ENCODE measurements at places on chromosomes 7 and 10.

- no peak for DNase-seq
Measured at GRCh38 chr10:86950349-86950748, 7.1 kb downstream of the MMRN2 start.

DNA sequence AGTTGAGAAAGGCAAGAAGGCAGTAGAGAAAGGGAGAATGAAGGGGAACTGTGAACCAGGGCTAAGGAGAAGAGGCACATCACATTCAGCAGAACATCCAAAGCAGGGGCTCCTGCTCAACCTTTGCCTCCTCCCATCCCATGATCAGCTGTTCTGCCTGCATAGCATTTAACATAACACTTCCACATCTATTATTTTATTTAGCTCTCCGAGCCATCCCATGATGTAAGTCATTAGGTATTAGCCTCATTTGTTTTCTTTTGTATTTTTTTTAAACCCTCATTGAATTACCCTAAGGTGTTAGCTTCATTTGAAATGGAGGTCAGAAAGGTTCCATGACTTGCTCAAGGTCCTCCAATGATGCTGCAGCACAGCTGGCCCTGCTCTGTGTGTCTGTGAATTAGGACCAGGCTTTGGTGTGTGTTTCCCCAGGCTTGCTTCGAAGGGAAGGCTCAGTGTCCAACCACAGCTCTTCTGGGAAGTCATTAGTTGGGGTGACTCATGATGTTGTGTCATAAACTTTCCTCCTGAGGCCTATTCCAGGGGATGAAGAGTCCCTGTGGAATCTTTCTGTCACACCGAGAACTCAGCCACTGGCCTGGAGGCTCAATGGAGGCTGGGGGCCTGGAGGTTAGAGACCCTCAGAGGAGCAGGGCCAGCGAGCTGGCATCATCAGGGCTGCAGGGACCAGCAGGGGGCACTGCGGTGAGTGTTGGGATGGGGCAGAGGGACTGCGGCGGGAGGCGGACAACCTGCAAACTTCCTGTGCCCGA is 16.5 kb downstream of the NPFFR1 start:
- peak; percentile 5 for DNase-seq

- DNase-seq = no peak
Measured at GRCh38 chr10:107859065-107859464, 694.6 kb upstream of the SORCS1 start.

DNA sequence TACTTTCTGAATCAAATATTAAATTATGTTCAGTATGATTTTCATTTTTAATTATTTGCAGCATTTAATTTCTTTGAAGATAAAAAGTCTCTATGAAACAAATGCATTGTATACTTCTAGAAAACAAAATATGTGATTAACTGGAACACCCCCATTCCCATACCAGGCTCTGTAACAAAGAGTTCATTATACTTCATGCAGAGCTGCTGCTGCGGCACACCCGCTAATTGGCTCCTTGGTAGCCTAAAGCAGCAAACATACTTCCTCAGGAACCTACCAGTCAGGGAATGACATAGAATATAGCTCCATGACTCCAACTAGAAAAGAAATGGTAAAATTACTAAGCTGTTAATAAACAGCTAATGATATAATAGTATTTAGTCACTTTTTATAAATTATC is 19.3 kb downstream of the RAB11FIP2 start:
- DNase-seq = no peak

GRCh38 chr10:60820093-60820754 is 41.9 kb downstream of the CDK1 start:
- no peak for DNase-seq

DNA sequence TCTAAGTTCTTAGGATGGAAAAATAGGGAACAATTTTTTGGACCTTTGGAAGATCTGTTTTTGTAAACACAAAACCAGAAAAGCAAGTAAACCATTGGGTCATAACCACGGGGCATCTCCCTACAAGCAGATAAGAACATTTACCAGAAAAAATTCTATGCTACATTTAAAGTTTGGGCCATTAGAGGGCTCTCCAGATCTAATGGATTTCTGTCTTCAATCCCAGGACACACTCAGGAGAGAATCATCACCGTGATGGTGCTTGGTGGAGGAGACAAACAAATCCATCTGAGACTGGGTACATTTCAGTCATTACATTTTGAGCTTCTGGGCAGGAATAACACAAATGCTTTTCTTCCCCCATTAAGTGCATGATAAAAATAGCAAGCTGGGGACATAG is 178.4 kb upstream of the TARP start:
- DNase-seq = no peak

DNA sequence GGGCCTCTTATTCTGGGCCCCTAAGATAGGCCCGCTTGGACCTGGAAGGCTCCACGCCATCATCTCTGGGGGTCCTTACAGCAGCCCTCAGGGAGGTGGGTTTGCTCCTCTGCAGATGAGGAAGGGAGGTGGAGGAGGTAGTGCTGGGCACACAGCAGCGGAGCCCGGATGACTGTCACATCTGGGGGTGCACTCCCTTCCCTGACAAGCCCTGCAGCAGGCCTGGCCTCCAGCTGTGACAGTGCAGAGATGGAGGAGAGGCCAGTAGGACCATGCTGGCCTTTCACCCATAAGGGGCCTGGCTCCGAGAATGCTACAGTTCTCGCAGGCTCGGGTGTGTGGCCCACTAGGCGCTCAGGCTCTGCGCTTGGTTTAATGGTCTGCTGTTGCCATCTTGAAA is 9.2 kb downstream of the GDF2 start:
- no peak for DNase-seq

DNA sequence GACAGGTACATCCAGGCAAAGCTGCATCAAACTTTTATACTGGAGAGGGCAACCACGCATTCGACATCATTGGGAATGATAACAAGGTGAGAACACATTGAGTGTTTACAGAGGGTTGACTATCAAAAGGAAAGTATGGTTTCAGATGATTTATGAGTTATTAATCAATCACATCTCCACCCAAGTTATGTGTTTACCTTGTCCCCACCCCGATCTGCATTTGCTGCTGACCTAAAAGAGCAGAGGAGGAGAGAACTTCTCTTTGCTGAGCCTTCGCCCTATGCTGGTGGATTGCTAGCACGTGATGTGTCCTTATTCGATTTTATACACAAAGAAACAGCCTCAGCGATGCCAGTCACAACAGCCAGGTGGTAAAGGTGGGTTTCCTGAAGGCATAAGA is at the start of gene MSMB:
MSMB (minus strand) TSS at position 9 of the 400 bp plus-strand sequence. CDS start 32 bp downstream, outside the sequence.
- no peak for DNase-seq

- no peak for DNase-seq
Measured at GRCh38 chr10:62437696-62438095, 63.5 kb downstream of the ZNF365 start.

DNA sequence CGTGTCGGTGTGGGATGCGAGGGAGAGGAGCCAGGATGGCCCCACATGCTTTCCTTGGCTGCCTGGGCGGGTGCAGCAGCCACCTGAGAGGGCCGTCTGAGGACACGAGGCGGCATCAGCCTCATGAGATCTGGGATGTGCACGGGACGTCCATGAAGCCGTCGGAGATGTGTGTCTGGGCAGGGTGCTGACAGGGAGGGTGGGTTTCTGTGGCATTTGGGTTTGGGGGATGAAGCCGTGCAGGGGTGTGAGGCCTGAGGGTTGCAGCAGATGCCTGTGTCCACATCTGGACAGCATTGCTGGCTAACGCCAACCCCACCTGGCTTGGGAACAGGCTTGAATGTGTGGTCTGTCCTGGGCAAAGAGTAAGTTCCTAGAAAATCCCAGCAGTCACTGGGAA is 179.5 kb downstream of the DNAJB6 start:
- no peak for DNase-seq

GRCh38 chr7:36082910-36083309 is 70.1 kb upstream of the EEPD1 start:
- DNase-seq = no peak

DNA sequence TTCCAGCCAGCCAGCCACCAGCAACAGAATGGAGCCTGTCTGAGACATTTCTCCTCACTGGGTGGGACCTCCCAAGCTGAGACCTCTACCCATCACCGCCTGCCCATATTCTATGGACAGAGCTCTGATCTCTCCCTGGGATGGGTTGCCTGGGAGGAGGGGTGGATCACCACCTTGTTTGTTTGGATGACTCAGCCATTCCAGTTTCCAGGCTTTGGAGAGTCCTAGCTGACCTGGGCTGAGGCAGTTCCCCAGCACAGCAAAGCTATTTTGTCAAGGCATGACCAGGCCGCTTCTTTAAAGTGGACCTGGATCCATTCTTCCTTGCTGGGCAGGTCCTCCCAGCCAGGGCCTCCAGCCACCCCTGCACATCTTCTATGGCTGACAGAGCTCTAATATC is 982.3 kb downstream of the DNAJB9 start:
- DNase-seq = no peak

DNA sequence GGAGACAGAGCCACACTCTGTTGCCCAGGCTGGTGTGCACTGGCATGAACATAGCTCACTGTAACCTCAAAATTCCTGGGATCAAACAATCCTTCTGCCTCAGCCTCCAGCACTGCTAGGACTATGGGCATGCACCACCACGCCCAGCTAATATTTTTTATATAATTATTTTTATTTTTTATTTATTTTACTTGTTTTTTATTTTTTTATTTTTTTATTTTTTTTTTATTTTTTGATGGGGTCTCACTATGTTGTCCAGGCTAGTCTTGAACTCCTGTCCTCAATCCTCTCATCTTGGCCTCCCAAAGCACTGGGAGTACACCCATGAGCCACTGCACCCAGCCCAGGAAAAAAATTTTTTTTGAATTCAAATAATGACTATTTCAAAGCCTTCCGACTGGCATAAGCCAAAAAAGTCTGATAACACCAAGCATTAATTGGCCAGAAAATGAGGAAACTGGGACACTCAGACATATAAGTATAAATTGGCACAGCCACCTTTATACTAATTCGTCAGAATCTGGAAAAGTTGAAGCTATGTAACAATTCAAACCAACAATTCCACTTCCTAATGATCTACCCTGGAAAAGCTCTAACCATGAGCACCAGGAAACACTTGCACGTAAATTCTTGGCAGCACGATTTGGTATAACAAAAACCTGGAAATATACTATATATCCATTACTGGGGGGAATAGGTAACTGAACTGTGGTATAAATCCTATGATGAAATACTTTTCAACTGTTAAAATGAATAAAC is 6.3 kb downstream of the ZC3HAV1 start:
- no peak for DNase-seq

GRCh38 chr10:127972751-127973357 is 66.0 kb downstream of the PTPRE start:
- no peak for DNase-seq

DNA sequence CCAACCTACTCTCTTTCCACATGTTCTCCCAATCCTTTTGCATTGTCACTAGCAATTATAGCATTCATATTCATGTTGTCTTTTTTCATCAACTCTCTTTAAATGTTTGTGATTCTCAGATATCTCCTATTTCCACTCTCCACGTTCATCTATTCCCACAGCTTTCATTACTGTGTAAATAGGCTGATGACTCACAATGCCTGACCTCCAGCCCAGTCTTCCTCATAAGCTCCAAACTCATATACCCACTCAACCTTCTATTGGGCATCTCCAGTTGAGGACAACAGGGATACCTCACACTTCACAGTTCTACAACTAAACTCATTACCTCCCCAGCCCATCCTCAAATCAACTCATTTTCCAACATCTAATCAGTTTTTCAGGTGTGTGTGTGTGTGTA is 194.1 kb downstream of the DGKI start:
- DNase-seq = no peak

- no peak for DNase-seq
Measured at GRCh38 chr10:69464801-69465401, 13.6 kb downstream of the TSPAN15 start.

DNA sequence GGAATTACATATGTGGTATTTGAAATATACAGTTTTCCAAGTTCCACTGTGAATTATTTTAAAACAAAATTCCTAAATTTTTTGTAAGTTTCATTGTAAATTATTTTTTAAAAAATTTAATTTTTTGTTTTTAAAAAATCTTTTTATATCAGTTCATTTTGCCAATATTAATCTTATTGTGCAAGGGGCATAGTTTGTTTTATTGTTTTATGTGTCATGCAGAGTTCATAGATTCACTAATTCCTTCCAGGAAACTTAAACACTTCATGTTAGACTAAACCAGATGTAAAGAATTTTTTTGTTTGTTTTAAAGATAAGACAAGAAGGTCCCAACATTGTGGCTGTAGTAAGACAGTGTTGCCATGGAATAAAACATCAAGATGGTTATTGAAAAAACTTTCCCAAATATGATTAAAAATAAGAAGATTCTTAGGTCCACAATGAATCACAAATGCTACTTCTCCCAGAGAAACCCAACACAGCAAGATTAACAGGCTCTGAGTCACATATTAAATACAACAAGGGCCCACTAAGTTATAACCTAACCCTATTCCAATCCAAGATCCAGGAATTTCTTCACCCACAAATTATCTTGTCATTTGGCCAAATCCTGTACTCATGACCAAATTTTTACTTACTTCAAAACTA is 464.7 kb upstream of the IGFBP3 start:
- DNase-seq = no peak

DNA sequence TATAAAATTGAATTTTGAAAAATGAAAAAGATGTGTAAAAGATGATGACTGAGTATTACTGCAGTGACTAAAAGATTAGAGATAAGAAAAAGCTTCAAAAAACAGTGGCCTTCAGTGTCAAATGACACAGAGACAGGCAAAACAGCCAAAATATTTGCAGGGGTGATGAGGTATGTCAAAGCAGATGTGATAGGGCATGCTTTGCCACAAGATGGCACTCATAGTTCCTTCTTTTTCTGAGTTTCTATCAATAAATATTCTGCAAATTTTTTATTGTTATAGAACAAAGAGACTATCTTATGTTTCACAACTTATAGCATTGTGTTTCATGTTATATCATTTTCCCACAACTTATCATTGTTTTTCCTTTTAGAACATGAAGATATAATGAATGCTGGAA is 344.1 kb upstream of the HPS1 start:
- DNase-seq = no peak

GRCh38 chr10:3409928-3410327 is 237.3 kb upstream of the PITRM1 start:
- no peak for DNase-seq

DNA sequence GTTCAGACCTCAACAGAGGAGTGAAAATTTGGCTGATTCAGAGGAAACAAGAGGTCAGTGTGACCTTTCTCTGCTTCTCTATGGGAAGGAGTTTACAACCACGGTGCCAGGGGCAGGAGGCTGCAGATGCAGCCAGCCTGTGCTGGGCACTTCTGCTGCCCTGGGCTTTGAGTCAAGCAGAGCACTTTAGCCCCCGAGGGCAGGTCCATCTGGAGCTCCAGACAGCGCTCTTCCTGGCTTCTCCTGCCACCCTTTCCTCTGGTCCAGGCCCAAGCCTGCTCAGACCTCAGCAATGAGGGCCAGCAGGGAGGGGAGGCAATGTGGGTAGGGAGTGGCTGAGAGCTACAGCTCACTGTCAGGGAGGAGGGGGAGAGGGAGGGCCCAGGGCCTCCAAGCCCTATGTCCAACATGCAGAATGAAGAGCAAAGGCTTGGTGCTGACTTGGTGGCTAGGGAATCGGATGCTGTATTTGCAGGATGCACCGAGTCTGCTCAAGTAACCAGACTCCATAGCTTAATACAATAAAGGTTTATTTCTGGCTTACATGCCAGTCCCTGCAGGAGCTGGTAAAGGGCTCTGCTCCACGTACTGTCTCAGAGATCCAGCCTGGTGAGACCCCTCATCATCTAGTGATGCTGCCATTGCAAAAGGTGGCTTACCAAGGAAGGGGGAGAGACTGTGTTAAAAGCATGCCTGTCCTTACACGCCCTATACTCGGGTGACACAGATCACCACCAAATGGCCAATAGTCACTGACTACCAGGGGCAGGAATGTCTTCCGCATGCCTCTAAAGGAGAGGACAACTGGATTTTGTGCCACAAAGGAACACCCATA is 481.6 kb downstream of the RPS24 start:
- DNase-seq = no peak

GRCh38 chr7:151308256-151308655 is 33.4 kb upstream of the NUB1 start:
- no peak for DNase-seq
